ENCODE measurements at places on chromosomes 12 and 14.
A peak's percentile ranks its signal among the peaks of the same experiment; 100 is the strongest.

GRCh38 chr14:37241198-37241597 is 43.5 kb downstream of the MIPOL1 start:
- DNase-seq: no peak

DNA sequence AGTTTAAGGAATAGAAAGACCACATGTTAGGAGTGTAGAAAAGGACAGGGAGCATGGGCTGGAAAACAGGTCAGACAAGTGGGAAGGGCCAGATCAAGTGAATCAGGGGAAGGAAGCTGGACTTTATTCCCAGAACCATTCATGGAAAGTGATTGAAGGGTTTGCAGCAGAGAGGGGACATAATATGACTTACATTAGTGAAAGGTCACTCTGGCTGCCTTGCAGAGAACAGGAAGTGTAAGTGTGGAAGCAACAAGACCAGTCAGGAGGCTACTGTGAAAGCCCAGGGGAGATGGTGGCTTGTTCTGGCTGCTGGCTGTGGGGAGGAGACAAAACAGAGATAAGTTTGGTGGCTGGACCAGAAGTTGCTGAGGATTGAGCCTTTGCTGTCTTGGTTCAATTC is 69.1 kb downstream of the VCPKMT start:
- DNase-seq: peak; percentile 66

DNA sequence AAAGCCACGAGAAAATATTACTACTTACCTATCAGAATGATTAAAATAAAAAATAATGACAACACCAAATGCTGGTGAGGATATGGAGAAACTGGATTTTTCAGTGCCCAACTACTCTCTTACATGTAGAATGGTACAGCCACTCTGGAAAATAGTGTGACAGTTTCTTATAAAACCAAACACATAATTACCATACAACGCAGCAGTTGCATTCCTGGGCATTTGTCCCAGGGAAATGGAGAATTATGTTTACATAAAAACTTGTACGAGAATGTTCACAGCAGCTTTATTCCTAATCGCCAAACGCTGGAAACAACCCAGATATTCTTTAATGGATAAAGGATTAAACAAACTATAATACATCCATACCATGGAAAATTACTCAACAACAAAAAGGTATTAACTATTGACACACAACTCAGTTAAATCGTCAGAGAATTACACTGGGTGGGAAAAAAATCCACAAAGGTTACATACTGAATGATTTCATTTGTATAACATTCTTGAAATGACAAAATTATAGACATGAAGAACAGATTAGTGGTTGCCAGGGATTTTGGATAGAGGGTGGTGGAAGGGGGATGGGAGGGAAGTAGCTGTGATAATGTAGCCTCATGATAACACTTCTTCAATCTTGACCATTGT is 35.4 kb downstream of the TAOK3 start:
- DNase-seq: no peak

- no peak for DNase-seq
These were observed 293.8 kb downstream of the NOVA1 start for GRCh38 chr14:26304056-26304455.

DNA sequence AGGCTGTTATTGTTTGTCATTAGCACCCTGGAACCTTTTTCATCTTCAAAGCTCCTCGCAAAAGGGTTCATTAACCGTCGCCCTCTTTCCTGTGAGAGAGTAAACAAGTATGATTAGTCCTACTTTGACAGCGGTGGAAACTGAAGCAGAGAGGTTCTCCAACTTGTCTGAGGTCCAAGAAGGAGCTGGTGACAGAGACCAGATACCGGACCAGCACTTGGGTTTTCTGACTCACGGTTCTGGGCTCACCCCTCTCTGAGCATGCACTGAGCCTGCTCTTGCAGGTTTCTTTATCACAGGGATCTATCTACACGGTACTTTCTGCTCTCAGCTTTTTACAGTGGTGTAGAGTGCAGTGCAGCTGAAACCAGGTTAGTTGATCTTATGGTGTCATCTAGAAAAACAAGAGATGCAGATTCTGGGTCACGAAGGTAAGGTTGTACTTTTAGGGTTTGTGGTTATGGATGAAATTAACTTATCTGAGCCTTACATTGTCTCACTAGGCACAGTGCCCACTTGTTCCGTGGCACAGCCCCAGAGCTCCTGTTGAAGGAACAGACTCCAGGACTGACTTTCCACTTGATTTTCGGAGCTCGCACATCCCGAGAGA is 62.1 kb downstream of the PPP2R5C start:
- no peak for DNase-seq

DNA sequence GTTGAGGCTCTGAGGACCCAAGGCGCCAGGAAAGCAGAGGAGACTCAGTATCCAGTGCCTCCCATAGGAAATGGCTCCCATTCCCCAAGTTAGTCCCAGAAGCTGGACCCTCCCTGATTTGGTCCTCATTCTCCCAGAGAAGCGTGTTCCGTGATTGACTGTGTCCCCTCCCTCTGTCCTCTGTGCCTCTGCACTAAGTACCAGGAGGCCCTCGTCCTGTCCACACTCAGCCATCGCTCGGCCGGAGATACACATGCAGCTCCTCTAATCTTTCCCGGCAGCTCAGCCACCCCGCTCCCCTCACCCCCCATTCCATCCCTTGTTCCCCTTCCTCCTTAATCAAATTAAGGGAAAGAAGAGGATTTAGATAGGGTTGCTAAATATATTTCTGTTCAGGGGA is 28.3 kb upstream of the ATP2A2 start:
- DNase-seq: no peak

GRCh38 chr14:90332271-90332584 is 487 bp upstream of the NRDE2 start:
- DNase-seq: no peak
